Hippocampal formation (tissue), 2 donors: ENCODE measurements at places on chromosomes 12 and 14.

DNA sequence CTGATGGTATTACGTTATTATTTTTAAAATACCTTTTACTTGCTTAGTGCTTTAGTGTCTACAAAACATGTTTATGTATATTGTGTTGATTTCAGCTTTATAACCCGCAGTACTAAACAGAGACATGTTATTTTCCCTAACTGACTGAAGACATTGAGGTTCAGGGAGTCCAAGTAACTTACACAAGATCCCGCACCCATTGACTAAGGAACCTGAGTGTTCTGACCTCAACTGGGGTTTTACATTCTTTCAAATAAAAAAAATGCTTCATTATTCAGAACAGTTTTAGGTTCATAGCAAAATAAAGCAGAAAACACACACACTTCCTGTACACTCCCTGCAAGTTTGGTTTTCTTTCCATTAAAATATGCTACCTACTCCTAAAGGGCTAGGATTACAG, 60.4 kb upstream of the METAP2 start:
- DNase-seq: no peak

- no peak for DNase-seq
These were observed 81.2 kb upstream of the ATF7IP start for GRCh38 chr12:14284184-14284722.

GRCh38 chr12:52874573-52875435, 26.0 kb upstream of the KRT78 start:
- DNase-seq: no peak

DNA sequence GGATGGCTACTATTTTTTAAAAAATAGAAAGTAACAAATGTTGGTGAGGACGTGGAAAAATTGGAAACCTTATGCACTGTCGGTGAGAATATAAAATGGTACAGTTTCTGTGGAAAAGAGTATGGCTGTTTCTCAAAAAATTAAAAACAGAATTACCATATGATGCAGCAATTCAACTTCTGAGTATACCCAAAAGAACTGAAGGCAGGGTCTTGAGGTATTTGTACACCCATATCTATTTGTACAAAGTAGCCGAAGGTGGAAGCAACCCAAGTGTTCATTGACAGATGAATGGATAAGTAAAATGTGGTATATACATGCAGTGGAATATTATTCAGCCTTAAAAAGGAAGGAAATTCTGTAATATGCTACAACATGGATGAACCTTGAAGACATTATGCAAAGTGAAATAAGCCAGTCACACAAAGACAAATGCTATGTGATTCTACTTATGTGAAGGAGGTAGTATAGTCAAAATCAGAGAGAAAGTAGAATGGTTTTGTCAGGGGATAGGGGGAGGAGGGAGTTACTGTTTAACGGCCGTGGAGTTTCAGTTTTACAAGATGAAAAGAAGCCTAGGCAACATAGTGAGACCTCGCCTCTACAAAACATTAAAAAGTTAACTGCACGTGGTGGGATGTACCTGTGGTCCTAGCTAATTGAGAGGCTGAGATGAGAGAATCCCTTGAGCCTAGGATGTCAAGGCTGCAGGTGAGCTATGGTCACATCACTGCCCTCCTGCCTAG, 38.4 kb upstream of the CCT2 start:
- DNase-seq: no peak

DNA sequence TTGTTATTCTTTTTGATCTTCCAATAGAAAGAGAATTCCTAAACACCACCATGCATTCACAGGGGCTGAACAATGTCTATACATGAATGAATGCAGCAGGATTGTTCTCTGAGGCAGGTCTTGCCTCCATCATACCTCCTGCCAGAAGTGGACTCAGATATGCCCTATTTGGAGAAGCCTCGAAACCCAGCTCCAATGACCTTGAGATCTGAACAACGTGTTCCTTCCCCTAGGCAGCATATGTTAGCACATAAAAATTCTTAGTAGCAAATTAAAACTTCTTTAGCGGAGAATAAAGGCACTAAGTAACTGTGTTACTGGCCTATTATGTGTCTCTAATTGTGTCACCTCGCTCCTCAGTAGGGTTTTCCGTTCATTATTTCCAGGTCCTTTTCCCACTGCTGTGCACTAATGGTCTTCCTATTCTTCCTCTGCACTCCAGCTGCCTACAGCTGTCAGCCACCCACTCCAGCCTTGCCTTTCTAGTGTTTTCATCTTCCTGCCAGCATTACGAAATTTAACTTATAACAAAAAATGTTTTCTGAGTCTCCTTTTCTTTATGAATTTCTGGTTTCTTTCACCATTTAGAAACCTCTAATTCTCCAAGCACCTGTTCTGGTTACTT, 62.6 kb upstream of the IGF1 start:
- no peak for DNase-seq

GRCh38 chr14:71366861-71367260, 459.6 kb downstream of the PCNX1 start:
- DNase-seq: no peak

GRCh38 chr12:8156416-8156815, 399 bp upstream of the ZNF705A start:
- no peak for DNase-seq

DNA sequence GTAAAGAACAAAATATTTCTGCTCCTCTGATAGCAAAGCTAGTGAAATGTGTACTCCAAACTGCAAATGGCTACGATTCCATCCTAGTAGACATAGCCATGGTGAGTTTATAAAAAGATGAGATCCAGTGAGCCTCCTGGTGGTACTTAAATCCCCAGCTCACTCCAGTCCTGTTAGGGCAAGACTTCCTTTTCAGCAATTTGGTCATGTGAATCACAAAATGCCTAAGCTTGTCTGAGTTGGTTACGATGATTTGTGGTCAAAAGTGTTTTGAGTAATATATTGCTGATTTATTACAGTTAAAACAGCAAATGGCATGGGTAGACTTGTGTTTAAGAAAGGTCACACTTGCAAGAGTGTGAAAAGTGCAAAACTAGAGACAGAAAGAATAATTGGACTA, 102.7 kb upstream of the NAV3 start:
- no peak for DNase-seq

- DNase-seq: no peak
These were observed 165.4 kb downstream of the SLC15A5 start for GRCh38 chr12:16112130-16112529.

GRCh38 chr14:99995700-99996356, 69.4 kb upstream of the EVL start:
- DNase-seq: peak; percentile 27
